ENCODE measurements at places on chromosomes 11 and 22.

- H3K4me1 ChIP-seq, result no peaks in the 10 kb centered on the region
- DNase-seq, result no peak
These were observed 11.0 kb upstream of the CERK start for GRCh38 chr22:46748908-46749675.

DNA sequence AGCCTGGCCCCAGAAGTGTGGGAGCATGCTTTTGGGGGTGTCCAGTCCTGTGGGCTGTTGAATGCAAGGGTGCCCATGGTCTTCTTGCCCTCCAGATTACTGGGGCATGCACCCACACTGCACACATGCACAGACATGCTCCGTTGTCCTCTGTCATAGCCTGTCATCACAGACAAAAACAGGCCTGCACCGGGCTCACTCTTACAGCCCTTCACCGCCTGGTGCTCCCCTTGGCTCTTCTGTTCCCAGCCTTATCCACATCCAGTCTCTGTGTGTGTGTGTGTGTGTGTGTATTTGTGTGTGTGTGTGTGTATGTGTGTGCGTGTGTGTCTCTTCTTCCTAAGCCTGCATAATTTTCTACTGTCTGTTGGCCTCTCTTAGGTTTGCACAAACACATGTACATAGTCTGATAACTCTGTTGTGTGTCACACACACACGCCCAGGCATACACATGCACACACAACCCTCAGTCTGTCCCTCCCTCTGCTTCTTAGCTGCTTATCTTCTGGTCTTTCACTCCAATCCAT, 23.4 kb upstream of the NECTIN1 start:
- no peak for DNase-seq
- no peak overlapping the region for H3K27ac ChIP-seq
- H3K27me3 ChIP-seq, result no peaks in the 10 kb centered on the region
- H3K4me1 ChIP-seq, result peaks cover 6% of the 10 kb centered on the region
- no peaks in the 10 kb centered on the region for H3K36me3 ChIP-seq
- H3K4me3 ChIP-seq, result no peak overlapping the region

- H3K27ac ChIP-seq, result no peak overlapping the region
- DNase-seq, result peak; percentile 94
- H3K36me3 ChIP-seq, result no peaks in the 10 kb centered on the region
These were observed 32.1 kb upstream of the DGKZ start for GRCh38 chr11:46315033-46315738.

DNA sequence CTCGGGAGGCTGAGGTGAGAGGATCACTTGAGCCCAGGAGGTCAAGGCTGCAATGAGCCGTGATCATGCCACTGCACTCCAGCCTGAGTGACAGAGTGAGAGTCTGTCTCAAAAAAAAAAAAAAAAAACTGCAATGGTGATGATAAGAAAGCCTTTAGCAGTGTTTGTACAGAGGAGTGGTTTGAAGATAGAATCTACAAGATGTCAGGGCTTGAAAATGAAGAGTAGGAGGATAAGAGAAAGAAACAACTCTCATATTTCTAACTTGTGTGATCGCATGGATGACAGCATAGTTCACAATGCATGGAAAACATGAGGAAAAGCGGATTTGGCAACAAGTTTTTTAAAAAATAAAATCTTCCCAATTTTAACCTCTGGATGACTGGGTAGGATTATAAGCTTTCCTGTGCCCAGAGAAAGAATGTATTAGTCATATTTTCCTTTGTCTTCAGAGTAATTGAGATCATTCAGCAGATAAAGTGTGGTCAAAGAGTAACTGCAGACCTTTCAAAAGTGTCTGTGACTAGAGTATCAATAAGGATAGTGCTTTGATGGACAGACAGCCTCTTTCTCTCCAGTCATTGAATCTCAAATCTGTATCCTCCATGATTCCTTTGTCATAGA, 328.1 kb downstream of the CASP12 start:
- H3K27me3 ChIP-seq, result no peaks in the 10 kb centered on the region
- H3K4me3 ChIP-seq, result no peak overlapping the region
- H3K4me1 ChIP-seq, result no peaks in the 10 kb centered on the region

DNA sequence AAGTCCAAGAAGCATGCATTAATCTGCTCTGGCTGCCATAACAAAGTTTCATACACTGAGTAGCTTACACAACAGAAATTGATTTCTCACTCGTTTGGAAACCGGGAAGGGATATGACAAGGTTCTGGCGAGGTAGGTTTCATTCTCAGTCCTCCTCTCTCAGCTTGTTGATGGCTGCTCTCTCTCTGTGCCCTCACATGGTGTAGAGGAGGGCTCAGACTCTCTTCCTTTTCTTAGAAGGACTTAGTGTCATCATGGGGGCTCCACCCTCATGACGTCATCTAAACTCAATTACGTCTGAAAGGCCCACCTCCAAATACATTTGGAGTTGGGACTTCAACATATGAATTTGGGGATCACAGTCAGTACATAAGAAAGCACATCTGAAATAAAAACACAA, 18.6 kb downstream of the GLYATL1 start:
- no peak overlapping the region for H3K4me3 ChIP-seq
- no peaks in the 10 kb centered on the region for H3K4me1 ChIP-seq
- H3K27ac ChIP-seq, result no peak overlapping the region
- DNase-seq, result no peak
- H3K36me3 ChIP-seq, result no peaks in the 10 kb centered on the region

GRCh38 chr11:48150213-48150612, 66.4 kb upstream of the OR4B1 start:
- H3K27me3 ChIP-seq, result no peaks in the 10 kb centered on the region
- no peak overlapping the region for H3K27ac ChIP-seq
- H3K36me3 ChIP-seq, result peaks cover 85% of the 10 kb centered on the region
- H3K4me1 ChIP-seq, result no peaks in the 10 kb centered on the region
- H3K4me3 ChIP-seq, result no peak overlapping the region

DNA sequence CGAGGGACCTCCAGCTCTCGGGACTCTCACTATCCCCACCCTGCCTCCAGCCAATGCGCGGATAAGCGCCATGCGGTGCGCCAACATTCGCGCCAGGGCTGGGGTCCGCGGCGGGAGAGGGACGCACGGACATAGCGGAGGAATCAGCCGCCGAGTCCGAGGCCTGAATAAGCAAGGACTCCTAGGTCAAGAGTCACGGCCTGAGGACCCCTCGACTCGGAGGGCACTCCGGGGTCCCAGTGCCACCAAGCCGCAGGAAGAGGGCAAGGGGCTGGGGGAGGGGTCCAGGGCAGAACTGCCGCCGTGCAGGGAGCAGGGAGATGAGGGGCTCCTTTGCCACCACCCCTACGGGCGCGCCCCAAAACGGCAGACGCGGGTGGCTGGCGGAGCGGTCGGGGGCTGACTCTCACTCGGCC, 552 bp downstream of the DSCAML1 start:
- no peaks in the 10 kb centered on the region for H3K27me3 ChIP-seq
- H3K27ac ChIP-seq, result no peak overlapping the region
- H3K4me1 ChIP-seq, result peaks cover 10% of the 10 kb centered on the region
- no peak overlapping the region for H3K4me3 ChIP-seq
- no peaks in the 10 kb centered on the region for H3K36me3 ChIP-seq
- DNase-seq, result no peak

GRCh38 chr11:75673977-75674582, 5.2 kb upstream of the MAP6 start:
- H3K4me1 ChIP-seq, result no peaks in the 10 kb centered on the region
- no peak overlapping the region for H3K27ac ChIP-seq
- no peaks in the 10 kb centered on the region for H3K36me3 ChIP-seq
- no peak overlapping the region for H3K4me3 ChIP-seq
- no peaks in the 10 kb centered on the region for H3K27me3 ChIP-seq

- no peaks in the 10 kb centered on the region for H3K36me3 ChIP-seq
- H3K27ac ChIP-seq, result no peak overlapping the region
- no peak overlapping the region for H3K4me3 ChIP-seq
- H3K27me3 ChIP-seq, result no peaks in the 10 kb centered on the region
- no peaks in the 10 kb centered on the region for H3K4me1 ChIP-seq
These were observed 31.4 kb downstream of the ADAMTS8 start for GRCh38 chr11:130396965-130397364.

GRCh38 chr22:28112548-28113043, 193.5 kb upstream of the PITPNB start:
- no peaks in the 10 kb centered on the region for H3K27me3 ChIP-seq
- H3K36me3 ChIP-seq, result no peaks in the 10 kb centered on the region
- no peak overlapping the region for H3K27ac ChIP-seq
- peak; percentile 63 for DNase-seq

DNA sequence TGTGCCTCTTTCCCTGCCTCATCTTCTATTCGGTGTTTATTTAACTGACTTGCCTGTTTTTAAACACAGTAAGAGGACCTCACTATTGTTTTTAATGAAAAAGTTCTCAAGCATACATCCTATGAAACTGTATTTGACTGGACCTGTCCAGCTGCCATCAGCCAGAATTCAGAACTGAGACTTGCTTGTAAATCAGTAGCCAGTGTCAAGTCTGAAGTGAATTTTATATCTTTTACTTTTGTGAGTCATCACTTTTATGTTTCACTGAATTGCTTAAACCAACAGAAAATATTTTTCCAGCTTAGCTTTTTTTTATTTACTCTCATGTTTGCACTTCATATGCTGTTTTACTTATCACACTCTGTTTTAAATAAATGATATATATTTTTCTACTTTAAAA, 88.3 kb downstream of the LUZP2 start:
- H3K27me3 ChIP-seq, result no peaks in the 10 kb centered on the region
- no peaks in the 10 kb centered on the region for H3K36me3 ChIP-seq
- no peak for DNase-seq
- no peak overlapping the region for H3K27ac ChIP-seq
- H3K4me3 ChIP-seq, result no peak overlapping the region

- no peaks in the 10 kb centered on the region for H3K4me1 ChIP-seq
- H3K4me3 ChIP-seq, result no peak overlapping the region
- no peaks in the 10 kb centered on the region for H3K27me3 ChIP-seq
- no peak overlapping the region for H3K27ac ChIP-seq
- no peak for DNase-seq
These were observed 40.7 kb downstream of the POU2F3 start for GRCh38 chr11:120280600-120281051.

Measured in Karpas-422 (cell line).